Stimulated activated CD4-positive, alpha-beta T cell treated with anti-CD3 and anti-CD28 coated beads, TNF-alpha, amount 100 ng/mL, for 48 hours (primary cell): ENCODE measurements at places on chromosomes 11 and 22.

DNA sequence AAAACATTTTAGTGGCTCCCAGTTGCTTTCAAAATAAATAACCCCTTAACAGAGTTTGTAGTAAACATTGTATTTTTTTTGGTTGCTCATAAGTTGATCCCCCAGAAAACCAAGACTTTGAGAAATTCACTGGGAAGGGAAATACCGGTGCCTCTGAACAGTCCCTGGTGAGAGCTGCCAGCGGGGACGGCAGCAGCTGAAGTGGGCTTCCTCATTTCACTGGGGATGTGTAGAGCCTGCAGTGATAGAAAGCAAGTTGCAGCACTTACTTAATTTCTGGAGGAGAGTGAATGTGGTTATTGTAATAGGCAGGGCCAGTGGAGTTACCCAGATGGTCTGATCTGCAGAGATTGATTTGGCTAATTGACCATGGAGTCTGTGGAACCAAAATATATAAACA lies 18.6 kb upstream of the MCHR1 start:
- no peak for DNase-seq

- no peak for DNase-seq
Measured at GRCh38 chr11:85939099-85940015, 84.2 kb downstream of the CCDC83 start.

- DNase-seq, result no peak
Measured at GRCh38 chr11:130625578-130626306, 177.3 kb downstream of the ADAMTS15 start.

DNA sequence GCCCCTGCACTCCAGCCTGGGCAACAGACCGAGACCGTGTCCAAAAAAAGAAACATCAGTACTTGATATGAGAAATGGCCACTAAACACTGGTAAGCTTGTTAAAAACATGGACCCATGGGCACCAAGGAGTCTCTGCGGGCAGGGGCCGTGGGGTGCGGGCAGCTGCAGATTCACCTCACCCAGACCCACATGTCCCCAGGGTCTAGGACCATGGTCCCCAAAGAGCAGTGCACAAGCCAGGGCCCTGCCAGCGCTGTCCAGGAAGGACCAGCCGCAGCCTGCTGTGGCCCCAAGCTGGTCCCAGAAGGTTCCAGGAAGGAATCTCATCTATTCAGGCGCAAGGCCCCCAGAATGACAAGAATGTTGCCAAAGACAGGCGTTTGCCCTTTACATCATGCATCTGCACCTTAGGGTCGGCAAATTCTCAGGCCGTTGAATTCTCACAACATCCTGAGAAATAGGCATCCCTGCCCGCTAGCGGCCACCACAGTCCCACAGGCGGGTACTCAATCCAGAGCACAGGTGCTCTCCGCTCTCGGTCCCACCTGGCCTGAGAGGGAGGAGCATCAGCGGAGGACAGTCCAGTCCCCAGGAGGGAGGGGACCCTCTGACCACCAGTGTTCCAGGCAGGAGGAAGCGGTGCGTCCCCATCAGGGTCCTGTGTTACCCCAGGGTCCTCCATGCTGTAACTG lies 9.5 kb downstream of the YPEL1 start:
- no peak for DNase-seq

DNA sequence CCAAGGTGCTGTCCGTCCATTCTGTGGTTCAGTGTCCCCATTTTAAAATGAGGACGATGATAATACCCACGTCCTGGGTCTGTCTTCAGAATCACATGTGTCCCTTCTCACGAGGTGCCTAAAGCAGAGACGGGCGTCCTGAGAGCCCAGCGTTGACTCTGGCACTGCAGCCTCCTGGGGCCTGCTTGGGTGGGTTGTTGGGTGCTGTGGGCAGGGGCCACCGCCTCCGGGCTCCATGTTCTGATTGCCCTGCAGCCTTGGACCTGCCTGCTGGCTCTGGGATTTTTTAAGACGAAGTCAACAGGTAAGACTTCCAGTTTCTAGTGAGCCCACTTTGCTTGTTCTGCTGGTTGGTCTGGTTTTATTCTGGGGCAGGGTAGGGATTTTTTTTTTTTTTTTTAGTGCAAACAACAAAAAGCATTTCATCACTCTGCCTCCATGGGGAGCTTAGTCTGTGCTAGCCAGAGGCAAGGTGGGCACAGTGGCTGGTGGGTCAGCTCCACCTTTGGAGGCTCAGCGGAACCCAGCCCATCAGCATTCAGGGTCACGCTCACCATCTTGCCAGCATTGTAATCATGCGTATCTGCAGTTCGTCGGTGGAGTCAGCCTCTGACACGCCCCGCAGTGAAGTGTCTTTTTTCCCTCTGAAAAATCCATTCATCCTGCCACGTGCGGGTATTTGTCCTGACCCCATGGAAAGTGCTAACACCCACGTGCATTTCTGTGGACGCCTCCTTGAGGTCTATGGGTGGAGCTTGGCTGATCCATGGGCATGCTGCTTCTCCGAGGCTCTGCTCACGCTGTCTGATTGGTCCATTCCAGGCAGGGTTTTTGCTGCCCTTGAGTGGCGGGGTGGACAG lies 28.3 kb downstream of the NADSYN1 start:
- no peak for DNase-seq
